ENCODE measurements at places on chromosomes 1 and 21.
A peak's percentile ranks its signal among the peaks of the same experiment; 100 is the strongest.

GRCh38 chr1:39294531-39294930 lies 90.0 kb downstream of the MACF1 start:
- DNase-seq: no peak

- DNase-seq: peak; percentile 62
These were observed 14.4 kb downstream of the ABCG1 start for GRCh38 chr21:42233067-42233961.

- peak; percentile 33 for DNase-seq
These were observed 47.1 kb upstream of the TLR5 start for GRCh38 chr1:223189903-223190724.

GRCh38 chr1:181660621-181661020 lies 177.3 kb downstream of the CACNA1E start:
- DNase-seq: no peak

DNA sequence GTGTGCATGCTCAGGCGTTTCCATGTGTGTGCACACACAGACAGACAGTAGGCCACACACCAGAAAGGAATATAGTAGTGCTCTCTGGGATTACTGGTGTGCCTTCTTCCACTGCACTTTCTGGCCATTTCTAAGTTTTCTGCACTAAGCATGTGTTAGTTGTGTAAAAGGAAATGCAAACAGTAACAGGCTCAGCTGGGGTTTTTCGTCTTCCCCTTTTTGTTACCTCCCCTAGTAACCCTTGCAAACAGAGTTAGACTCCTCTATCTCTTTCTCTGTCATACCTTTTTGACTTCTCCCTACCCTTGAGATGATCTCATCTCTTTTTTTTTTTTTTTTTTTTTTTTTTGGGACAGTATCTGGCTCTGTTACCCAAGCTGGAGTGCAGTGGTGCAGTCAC lies 196.3 kb downstream of the SDCCAG8 start:
- DNase-seq: no peak

DNA sequence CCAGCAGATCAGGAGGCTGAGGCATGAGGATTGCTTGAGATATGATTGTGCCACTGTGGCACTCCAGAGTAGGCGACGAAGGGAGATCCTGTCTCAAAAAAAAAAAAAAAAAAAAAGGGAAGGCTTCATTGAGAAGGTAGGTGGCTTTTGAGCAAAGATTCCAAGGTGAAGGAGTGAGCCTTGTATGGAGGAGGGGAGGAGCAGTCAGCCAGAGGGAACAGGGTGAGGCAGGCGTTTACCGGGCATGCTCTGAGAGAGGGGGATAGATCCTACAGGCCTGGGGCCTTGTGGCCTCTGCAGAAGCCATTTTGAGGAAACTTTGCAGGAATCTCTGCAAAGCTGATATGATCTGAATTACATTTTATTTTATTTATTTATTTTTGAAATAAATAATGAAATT lies 5.1 kb upstream of the HDAC1 start:
- no peak for DNase-seq

DNA sequence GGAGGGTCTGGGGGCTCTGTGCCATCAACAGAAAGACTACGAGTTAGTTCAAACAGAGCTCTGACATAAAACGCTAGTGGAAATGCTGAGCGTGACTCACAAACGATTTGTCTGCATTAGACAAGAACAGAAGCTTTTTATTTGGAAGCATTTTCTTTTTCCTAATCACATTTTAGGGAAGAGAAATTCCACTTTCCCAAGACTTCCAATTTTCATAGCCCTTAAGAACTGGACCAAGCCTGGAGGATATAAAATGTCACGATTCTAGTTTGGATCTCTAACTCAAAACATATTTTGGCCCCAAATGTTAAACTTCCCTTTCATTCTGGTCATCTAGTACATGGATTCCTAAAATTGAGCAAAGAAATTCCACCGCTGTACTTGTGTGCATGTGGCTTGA lies 320.0 kb downstream of the PCP4 start:
- no peak for DNase-seq

DNA sequence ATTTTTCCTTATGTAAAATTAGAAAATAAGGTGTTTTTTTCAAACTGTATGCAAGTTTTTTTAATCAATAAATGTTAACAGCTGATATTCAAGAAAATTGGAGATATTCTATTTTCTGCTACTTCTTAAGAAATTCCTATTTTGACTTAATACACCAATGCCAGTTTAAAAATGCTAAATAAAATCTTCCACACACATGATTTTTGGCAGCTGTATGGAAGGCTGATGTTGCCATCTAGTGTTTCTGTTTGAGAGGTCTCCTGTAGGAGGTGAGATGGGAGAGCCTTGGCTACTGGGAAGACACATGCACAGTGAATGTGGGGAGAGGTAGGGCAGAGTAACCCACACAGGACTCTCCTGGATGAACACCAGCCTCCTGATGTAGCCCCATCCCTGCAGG lies 29.2 kb upstream of the OR2B11 start:
- DNase-seq: peak; percentile 8

- no peak for DNase-seq
These were observed 49.8 kb downstream of the PGBD5 start for GRCh38 chr1:230376296-230376695.

DNA sequence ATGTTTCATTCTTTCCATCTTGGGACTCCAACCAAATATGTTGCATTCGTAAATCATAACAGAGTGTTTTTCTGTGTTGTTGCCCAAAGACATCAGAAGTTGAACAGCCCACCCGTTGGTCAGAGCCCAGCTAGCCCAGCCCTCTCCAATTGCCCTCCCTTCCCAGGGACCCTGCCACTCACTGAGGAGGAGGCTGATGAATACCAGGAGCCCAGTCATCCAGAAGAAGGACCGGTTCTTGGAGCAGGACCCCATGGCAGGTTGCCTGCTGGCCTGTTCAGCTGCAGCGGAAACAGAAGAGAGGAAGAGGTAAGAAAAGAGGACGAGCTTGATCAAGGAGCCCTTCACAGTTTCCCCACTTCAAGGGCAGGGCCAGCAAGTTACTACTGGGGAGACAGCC lies 172.2 kb upstream of the ETV3 start:
- no peak for DNase-seq

- no peak for DNase-seq
These were observed 15.6 kb upstream of the EIF4G3 start for GRCh38 chr1:21192284-21192683.

DNA sequence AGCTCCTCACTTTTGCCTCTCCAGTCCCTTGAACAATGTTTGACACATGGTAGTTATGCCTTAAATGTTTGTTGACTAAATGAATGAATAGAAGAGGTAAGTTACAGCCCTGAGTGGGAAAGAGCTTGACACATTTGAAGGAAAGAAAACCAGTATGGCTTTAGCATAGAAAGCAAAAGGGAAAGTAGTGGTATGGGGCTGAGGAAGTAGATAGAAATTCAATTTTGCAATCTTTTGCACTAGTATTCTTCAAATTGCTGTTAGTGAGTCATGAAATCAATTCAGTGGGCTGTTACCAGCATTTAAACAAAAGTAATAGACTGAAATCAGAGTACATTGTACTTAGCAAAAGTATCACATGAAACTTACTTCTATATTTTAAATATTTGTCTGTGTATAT lies 21.1 kb downstream of the PLA2G4A start:
- DNase-seq: no peak

GRCh38 chr1:185788386-185788785 lies 54.2 kb downstream of the HMCN1 start:
- DNase-seq: no peak

DNA sequence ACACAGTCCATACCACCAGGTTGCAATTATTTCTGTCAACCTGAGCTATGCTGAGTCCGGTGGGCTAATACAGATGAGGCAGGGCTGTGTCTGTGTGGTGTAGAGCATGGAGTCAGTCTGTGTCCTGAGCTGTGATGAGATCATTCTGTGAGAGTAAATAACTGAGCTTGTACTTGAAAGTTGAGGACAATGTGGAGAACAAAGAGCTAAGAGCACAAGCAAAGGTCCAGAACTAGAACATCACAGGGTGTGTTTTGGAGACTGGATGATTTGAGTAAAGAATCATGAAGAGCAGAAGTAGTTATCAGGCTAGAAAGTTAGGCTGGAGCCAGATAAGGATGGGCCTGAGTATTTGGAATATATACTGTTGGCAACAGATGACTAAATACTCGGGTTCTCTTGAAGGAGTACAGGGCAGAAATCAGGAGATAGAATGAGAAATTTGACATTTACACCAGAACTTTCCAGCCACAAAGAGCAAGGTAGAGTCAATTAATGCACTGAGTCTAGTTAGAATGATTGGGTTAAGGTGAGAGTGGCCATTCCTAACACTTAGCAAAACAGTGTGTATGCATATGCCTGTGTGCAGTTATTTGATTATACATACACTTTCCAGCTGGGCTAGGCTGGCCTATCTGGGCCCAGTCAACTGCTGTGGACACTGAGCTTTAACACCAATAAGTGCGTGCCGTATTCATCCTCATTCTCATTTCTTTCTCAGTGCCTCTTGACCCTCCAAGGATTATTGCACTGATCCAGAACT lies 48.8 kb downstream of the LEPR start:
- DNase-seq: no peak
